ENCODE measurements at places on chromosomes 16 and 17.

- peak; percentile 30 for DNase-seq
Observed at GRCh38 chr17:32461853-32462617, 17.7 kb downstream of the PSMD11 start.

DNA sequence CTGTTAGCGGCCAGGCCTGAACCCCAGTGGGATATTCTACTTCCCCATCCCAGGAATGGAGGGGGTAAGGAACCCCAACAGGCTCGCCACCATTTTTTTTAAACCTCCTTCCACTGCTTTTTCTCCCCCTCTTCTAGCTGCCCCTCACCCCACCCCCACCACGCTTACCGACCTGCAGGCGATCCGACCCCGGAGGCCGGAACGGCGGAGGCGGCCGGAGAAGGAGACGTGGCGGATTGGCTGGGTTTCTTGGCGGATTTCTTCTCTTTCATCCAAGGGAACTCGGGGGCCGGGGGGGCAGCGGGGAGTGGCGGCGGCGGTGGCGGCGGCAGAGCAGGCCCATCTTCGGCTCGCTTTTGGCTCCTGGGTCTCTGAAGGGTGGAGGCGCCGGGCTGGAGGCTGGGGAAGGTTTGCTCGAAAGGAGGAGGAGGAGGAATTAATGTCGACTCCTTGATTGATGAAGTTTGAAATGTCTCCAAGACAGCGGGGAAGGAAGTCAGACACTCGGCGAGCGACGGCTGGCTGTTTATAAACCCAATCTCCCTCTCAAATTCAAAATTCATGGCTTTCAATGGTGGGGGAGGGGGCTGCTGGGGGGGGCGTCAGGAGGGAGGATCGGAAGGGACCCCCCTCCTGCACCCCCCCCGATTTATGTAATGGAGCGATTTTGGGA lies 424 bp downstream of the HOXB2 start:
- no peak for DNase-seq

GRCh38 chr17:61766520-61766919 lies 96.8 kb downstream of the BRIP1 start:
- DNase-seq = no peak

DNA sequence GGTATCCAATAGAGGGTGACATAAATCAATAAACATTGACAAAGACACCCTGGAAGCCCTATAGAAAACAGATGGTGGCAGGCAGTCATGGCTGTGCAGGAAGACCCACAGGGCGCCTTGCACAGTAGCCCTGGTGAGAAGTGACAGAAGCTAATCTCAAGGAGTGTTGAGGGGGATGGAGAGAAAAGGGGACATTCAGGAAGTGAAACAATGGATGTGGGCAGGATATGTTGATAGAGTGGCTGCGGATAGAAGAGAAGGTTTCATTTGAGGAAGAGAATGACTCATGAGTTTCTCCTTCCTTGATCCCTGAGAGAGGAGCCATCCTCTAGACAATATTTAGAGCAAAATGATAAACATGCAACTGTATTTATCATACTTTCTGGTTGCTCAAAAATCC lies 468.8 kb upstream of the HSBP1 start:
- DNase-seq = no peak

DNA sequence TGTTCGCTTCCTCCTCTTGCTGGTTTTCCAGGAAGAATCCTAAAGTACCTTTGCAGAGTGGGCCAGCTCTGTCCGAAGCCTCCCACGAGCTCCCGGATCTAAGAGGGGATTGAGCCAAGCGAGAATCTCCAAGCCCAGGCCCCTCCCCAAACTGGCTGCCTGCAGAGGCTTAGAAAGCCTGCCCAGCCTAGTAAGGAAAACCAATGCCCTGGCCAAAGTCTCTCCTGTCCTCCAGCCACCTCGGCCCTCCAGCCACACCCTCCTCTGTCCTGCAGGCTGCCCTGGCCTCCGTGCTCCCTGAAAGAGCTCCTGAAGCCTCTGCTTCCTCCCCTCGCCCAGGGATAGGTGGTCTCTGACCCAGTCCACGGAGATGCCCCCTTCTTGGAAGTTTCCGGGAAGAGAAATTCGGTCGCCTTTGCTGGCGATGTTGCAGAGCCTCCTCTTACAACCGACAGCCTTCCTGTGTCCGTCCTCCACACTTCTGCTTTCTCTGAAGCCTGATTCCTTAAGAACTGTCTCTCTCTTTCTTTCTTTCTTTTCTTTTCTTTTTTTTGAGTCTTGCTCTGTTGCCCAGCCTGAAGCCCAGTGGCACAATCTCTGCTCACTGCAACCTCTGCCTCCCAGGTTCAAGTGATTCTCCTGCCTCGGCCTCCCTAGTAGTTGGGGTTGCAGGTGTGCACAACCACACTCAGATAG lies 54.9 kb upstream of the TOB1 start:
- no peak for DNase-seq
